ENCODE measurements at places on chromosomes 1 and 21.

GRCh38 chr1:156344409-156344808 lies 6.1 kb downstream of the TSACC start:
- no peak for DNase-seq

DNA sequence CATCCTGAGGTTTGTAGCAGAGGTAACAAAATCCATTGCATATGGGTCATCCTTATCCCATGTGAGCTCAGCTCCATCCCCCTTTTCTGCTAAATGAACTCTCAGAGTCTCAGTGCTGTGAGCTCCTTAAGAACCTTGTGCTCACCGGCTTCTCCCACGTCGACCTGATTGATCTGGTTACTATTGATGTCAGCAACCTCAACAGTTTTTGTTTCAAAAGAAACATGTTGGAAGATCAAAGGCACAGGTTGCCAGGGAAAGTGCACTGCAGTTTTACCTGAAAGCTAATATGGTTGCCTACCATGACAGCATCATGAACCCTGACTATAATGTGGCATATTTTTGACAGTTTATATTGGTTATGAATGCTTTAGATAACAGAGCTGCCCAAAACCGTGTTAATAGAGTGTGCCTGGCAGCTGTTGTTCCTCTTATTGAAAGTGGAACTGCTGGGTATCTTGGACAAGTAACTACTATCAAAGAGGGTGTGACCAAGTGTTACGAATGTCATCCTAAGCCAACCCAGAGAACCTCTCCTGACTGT lies 131.4 kb downstream of the HS2ST1 start:
- DNase-seq = peak; percentile 58

DNA sequence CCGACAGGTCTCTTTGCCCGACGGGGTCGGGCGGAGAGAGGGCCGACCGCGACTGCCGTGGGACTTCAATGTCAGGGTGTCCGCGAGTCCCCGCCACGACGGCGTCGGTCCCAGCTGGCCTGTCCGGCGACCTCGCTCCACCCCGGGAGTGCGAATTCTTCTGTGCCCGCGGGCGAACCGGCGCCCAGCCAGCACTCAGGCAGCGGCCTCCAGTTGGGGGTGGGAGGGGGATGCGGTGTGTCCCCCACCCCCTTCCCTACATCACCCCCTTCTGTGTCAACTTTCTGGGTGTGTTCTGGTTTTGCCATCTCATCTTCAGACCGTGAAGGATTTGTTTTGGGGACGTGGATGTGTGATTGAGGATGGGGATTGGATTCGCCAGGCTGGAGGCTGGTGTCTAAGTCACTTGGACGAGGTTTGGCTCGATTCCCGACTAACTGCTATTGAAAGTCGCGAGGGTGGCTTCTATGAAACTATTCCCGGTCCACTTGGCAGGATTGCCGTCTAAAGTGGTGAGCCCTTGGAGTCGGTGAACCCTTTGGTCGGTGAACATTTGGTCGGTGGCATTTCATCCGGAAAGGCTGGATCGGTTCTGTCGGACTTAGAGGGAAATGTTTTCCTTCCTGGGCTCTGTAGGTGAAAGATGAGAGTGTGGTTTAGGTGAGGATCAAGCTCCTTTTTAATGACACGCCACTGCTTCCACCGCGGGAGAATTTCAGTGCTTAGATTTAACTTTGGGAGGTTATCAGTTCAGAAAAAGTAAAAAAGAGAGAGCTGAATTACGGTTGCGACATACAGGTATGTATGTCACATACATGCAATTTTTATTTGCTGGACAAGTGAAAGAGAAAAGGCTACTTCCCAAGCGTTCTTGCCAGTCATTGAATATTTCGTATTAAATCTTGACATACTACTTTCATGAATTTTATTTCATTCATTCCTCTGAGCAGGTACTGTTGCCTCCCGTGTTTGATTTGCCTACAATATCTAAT lies 771 bp downstream of the ABCD3 start:
- no peak for DNase-seq

DNA sequence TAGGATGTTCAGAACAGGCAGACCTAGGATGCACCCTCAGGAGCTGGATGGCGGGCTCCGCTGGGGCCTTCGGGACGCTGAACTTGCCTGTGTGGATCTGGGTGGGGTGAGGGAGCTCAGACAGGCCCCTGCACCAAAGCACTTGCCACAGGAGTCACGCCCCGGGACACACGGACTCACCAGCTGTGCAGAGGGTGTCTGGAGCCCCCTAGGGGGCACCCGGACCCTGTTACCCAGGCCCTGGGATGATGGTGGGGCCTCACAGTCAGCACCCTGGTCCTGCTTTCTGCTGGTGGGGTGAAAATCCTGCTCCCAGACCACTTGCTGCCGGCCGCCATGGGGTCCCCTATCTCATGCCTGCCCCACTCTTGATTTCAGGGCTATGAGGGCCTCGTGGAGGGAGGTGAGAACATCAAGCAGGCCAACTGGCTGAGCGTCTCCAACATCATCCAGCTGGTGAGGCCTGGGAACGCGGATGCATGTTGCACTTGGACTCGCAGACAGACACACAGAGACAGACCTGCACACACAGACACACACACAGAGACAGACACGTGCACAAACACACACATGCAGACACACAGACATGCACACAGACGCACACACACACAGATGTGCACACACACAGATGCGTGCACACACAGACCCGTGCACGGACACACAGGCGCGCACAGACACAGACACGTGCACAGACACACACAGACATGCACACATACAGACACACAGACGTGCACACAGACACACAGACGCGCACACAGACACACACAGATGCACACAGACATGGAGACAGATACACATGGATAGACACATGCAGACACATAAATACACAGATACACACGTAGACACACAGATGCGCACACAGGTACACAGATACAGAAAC lies 11.0 kb downstream of the PFKL start:
- DNase-seq = no peak

DNA sequence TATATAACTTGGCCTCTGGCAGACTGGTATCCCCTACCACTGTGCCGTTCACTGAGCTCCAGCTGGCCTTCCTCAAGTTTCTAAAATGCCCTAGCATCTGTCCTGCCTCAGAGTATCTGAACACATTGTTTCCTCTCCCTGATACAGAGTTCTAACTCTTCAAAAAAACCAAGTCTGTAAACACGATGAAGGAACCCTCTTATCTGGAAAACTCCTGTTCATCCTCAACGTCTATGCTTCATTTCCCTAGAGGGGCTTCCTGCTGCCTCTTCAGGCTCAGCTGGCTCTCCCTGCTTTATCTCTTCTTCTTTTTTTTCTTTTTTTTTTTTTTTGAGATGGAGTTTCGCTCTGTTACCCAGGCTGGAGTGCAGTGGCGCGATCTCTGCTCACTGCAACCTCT lies 5.6 kb downstream of the BSDC1 start:
- no peak for DNase-seq

DNA sequence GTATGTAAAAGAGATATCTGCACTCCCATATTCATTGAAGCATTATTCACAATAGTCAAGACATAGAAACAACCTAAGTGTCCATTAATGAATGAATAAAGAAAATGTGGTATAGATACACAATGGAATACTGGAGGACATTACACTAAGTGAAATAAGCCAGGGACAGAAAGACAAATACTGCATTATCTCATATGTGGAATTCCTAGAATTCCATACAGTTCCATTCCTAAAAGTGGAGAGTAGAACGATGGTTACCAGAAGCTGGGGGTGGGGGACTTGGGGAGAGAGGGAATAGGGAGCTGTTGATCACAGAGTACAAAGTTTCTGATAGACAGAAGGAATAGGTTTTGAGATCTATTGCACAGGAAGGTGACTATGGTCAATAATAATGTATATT lies 7.4 kb downstream of the TMED5 start:
- no peak for DNase-seq

- no peak for DNase-seq
These were observed 89.2 kb downstream of the LTN1 start for GRCh38 chr21:28903448-28903847.

GRCh38 chr1:26336477-26337205 lies 17.3 kb downstream of the CRYBG2 start:
- DNase-seq = peak; percentile 83

GRCh38 chr1:66271904-66272254 lies 262.1 kb upstream of the SGIP1 start:
- no peak for DNase-seq

DNA sequence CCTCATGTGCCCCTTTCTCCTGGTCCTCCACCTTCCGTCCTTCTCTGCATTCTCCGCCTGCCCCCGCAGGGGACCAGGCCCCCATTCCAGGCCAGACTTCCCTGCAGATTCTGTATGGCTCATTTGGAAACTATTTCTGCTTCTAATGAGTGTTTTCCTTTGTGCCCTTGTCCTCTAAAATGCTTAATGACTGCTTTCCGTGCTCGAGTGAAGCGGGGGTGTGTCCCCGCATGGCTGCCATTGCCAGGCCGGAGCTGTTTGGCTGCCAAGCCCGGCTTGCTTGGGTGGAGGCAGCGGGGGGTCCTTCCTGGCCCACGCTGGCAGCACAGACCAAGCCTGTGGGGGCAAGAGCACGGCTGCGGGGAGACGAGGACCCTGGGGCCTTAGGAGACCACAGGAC lies 299.3 kb upstream of the VAMP3 start:
- DNase-seq = no peak

DNA sequence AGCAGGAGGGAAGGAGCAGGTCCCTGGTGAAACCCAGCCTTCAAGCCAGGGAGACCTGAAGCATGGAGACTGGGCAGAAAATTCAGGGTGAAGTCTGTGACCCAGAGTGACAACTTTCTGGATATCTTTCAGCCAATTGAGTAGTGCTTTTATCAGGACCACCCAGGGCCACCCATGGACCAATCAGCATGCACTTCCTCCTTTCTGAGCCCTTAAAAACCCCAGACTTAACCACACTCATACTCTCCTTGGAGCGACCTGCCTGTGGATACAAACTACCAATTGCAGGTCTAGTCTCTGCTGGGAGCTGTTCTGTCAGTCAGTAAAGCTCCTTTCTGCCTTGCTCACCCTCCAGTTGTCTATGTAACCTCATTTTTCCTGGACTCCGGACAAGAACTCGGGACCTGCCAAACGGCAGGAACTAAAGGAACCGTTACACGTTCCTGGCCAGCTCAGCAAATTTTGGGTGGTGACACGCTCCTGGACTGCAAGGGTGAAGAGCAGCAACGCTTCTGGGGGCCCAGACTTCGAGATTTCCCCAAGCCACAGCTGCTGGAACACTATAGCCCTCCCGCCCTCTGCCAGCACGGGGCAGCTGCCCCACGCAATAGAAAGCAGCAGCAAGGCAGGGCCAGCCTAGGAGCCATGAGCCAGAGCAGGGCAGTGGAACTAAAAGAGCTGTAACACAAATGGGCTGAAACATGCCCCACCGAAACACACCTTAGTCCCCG lies 1183.4 kb downstream of the AMY1C start:
- no peak for DNase-seq

DNA sequence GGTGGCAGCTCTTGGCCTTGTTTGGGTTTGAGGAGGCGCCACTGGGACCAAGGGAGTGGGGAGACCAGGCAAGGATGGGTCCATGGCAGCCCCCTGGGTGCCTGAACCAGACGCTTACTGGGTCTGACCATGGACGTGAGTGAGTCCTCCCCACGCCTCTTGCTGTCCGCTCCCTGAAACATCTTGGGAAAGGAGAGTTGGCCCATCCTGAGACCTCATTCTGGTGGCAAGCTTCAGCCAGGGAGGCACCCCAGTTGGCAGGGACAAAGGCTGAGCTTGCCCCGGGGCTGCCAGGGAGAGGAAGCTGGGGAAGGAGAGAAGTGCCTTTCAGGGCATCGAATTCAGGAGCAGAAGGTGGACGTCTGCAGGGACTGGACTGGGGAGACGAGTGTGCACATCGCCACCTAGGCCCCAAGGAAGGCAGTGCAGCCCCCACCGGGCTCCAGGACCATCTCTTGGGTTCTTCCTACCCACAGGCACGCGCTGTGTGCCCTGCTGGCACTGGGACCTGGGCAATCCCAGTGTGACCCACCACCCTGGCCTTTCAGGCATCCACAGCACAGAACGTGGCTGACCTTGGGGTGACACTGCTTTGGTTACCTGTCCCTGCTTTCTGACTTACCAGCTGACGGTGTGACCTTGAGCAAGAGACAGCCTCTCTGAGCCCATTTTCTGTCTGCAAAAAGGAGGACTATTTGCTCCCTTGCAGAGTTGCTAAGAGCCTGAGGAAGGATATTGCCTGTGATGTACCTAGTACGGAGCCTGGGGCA lies 132.9 kb upstream of the WNT4 start:
- no peak for DNase-seq

DNA sequence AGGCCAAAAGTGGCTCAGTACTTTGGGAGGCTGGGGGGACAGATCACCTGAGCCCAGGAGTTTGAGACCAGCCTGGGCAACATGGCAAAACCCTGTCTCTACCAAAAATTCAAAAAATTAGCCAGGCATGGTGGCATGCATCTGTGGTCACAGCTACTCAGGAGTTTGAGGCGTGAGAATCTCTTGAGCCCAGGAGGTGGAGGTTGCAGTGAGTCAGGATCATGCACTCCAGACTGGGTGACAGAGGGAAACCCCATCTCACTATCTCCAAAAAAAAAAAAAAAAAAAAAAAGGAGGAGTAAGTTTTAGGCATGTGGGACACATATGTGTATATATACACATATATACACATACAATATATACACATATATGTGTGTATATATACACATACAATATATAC lies 165.3 kb upstream of the DPYD start:
- no peak for DNase-seq

GRCh38 chr1:197041486-197042353 lies 25.3 kb downstream of the F13B start:
- no peak for DNase-seq

- DNase-seq = no peak
These were observed 25.8 kb downstream of the UAP1 start for GRCh38 chr1:162587347-162587746.

DNA sequence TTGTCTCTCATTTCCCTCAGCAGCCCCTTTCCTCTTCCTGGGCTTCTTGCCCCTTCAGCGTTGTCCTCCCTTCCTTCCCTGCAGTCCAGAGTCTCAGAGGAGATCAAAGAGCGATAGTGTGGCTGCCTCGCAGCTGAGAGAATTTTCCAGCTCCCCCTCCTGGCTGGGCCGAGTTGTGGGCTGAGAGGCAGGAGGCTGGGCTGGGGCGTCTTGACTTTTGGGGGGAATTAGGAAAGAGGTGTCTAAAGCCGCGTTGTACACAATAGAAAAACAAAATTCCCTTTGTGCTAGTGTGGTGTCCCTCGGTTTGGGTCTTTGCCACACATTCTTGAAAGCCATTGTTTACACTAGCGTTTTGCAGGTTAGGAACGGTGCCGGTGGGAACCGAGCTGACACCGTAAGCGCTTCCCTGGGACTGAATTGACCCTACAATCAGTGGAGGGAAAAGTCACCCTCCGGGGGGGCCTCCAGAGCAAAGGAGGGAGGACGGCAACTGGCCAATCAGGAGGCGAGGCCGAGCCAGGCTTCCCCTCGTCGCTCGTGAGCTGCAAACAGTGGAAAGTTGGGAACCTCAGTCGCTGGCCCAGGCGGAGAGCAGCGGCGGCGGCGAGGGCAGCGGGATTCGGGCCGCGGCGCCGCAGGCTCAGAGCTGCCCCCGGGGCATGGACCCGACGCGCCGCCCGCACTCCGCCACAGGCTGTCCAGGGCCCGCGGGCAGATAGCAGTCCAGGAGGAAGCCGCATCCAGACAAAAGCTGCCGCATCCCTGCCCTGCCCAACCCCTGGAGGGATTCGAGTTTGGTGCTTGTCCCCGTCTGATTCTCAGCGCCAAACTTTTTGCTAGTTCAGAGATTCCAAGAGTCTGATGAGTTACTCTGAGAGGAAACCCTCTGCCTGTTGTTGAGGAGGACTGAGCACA lies at the start of gene HMCN1:
TSS of gene HMCN1 (plus strand) at position 574 of the 918 bp plus-strand sequence. CDS start 389 bp downstream, outside the sequence.
- DNase-seq = no peak
